ENCODE measurements at places on chromosomes 16 and 17.

DNA sequence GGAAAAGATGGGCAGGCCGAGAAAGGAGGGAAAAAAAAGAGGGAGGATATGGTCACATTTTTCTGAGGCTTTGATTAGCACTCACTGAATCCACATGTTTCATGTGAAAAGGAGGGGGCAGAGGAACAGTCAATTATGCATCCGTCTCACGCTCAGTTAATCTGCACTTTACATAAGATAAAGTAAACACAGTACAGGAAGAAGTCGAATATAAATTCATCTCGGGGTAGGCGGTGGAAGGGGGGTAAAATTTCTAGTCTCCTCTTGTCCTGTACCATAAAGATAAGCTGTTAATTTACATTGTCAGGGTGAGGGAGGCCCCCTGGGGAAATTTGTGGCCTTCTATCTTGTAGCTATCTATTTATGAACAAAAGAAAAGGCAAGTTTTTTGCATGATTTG, 73.1 kb upstream of the CES5A start:
- no peaks in the 10 kb centered on the region for H3K4me1 ChIP-seq
- H3K27me3 ChIP-seq, result no peaks in the 10 kb centered on the region
- no peak for DNase-seq

- no peak overlapping the region for H3K27ac ChIP-seq
- no peaks in the 10 kb centered on the region for H3K4me1 ChIP-seq
- no peaks in the 10 kb centered on the region for H3K36me3 ChIP-seq
- DNase-seq, result no peak
- H3K27me3 ChIP-seq, result no peaks in the 10 kb centered on the region
These were observed 681.7 kb downstream of the MAF start for GRCh38 chr16:78918805-78919305.

- H3K27ac ChIP-seq, result no peak overlapping the region
- DNase-seq, result no peak
- H3K27me3 ChIP-seq, result peaks cover 17% of the 10 kb centered on the region
- H3K4me1 ChIP-seq, result no peaks in the 10 kb centered on the region
These were observed 399 bp downstream of the STX1B start for GRCh38 chr16:31009894-31010584.

DNA sequence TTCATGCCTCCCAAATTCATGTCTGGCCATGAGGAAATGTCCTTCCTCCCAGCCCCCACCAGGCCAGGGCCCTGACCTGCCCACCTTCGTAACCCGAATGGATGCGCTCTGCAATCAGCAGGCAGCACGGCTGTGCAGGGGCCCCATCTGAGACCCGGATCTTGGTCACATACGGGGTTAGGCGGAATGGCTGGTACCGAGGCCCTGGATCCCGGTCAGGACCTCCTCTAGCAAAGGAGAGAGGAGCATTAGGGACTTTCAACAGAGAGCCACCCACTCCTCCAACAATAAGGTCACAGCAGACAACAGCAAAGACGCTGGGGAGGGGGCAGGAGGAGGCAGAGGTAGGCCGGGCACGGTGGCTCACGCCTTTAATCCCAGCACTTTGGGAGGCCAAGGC, 3.6 kb downstream of the PER1 start:
- no peaks in the 10 kb centered on the region for H3K27me3 ChIP-seq
- DNase-seq, result no peak

DNA sequence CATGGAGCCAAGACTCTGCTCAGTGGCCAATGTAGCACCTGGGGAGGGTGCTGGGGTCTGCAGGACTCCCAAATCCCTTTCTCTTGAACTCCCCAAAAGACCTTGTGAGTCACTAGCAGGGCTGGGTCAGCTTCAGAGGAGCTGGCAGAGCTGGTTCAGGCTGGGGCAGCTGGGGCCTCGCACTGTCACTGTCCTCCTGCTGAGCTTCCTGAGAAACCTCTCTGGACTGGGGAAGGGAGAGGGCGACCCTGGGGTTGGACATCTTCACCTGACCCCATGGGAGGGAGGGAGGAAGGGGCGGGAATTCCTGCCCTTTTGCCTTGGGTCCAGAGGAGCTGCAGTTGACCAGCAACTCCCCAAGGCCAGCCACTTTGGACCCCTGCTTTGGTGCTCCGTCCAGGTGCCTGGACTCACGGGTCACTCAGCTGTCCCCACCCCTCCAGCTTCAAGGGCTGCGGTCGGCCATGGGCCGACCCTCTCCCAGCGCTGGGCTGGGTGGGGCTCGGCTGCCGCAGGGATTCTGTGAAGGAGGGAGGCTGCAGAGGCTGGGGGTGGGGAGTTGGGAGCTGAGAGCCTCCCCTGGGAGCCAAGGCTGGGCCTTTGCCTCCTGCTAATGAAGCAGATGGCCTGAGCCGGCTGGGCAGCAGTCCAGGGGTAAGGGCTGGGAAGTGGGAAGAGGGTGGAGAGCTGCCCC, 9.2 kb downstream of the FMNL1 start:
- peaks cover 8% of the 10 kb centered on the region for H3K4me1 ChIP-seq
- no peak for DNase-seq
- H3K4me3 ChIP-seq, result no peak overlapping the region
- H3K36me3 ChIP-seq, result no peaks in the 10 kb centered on the region

DNA sequence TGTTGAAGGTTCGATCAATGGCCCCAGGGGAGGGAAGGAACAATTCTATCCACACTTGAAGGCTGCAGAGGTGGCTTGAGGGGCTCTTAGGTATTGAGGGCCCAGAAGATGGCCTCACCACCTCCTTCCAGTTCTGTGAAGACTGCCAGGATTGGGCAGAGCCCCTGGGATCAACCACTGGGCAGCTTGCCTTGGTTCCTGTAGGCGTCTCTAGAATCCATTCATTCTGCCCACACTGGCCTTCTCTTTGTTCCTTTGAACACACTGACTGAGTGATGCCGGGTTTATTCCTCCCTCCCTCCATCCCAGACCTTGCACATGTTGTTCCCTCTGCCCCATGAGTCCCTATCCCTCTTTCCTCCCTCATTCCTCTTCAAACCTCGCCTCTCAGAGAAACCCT, 50.5 kb downstream of the SYT17 start:
- no peaks in the 10 kb centered on the region for H3K4me1 ChIP-seq
- H3K36me3 ChIP-seq, result no peaks in the 10 kb centered on the region
- H3K4me3 ChIP-seq, result no peak overlapping the region
- no peak for DNase-seq
- H3K27me3 ChIP-seq, result no peaks in the 10 kb centered on the region

DNA sequence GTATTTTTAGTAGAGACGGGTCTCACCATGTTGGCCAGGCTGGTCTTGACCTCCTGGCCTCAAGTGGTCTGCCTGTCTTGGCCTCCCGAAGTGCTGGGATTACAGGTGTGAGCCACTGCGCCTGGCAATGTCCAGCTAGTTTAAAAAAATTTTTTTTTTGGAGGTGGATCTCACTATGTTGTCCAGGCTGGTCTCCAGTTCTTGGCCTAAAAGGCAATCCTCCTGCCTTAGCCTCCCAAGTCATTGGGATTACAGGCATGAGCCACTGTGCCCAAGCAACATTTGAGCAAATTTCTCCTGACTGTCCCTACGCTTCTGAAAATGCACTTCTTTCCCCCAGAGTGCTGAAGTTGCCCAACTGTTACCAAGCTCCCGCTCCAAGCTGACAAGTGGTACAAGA, 8.0 kb downstream of the MAP3K14 start:
- no peaks in the 10 kb centered on the region for H3K27me3 ChIP-seq
- H3K4me3 ChIP-seq, result no peak overlapping the region
- no peak overlapping the region for H3K27ac ChIP-seq
- H3K36me3 ChIP-seq, result no peaks in the 10 kb centered on the region

DNA sequence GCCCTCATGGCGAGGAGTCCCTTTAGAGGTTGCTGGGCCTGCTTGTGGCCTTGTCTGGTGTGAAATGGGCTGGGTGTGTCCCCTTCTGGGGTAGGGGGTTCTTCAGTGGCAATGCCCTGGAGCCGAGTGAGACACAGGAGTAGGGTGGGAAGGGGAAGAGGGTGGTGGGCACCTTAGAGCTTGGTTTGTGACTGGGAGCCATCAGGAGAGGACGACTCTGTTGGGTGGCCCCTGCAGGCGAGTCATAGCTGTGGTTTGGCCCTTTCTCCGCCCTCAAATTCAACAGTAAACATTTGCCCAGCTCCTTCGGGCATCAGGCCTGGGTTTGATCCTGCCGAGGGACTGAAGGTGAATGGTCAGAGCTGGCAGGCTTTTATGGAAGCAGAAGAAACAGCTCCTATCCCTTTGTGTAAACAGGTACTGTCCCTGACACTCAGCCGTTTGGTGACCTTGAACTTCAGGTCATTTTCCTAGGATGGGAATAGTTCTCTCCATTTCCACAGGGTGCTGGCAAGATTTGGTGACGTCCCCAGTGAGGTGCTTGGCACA, 2.9 kb downstream of the E4F1 start:
- no peak for DNase-seq
- H3K27me3 ChIP-seq, result no peaks in the 10 kb centered on the region
- no peak overlapping the region for H3K27ac ChIP-seq
- peaks cover 7% of the 10 kb centered on the region for H3K4me1 ChIP-seq
- no peak overlapping the region for H3K4me3 ChIP-seq

DNA sequence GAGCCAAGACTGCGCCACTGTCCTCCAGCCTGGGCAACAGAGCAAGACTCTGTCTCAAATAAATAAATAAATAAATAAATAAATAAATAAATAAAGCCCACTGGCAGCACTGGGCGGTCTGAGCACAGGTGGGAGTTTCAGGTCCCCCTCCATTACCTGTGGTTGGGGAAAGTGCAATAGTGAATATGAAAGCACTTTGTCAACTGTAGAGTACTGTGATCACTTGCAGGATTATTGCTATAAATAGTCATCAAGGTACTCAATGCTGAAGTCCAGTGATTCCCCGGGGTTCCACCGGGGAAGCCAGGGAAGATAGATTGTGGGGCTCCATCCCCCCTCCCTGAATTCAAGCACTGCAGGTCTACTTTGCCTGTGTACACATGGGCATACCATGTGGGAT, 42.7 kb upstream of the CPNE2 start:
- H3K36me3 ChIP-seq, result no peaks in the 10 kb centered on the region
- H3K27ac ChIP-seq, result no peak overlapping the region
- no peak for DNase-seq
- H3K27me3 ChIP-seq, result no peaks in the 10 kb centered on the region
- H3K4me3 ChIP-seq, result no peak overlapping the region

DNA sequence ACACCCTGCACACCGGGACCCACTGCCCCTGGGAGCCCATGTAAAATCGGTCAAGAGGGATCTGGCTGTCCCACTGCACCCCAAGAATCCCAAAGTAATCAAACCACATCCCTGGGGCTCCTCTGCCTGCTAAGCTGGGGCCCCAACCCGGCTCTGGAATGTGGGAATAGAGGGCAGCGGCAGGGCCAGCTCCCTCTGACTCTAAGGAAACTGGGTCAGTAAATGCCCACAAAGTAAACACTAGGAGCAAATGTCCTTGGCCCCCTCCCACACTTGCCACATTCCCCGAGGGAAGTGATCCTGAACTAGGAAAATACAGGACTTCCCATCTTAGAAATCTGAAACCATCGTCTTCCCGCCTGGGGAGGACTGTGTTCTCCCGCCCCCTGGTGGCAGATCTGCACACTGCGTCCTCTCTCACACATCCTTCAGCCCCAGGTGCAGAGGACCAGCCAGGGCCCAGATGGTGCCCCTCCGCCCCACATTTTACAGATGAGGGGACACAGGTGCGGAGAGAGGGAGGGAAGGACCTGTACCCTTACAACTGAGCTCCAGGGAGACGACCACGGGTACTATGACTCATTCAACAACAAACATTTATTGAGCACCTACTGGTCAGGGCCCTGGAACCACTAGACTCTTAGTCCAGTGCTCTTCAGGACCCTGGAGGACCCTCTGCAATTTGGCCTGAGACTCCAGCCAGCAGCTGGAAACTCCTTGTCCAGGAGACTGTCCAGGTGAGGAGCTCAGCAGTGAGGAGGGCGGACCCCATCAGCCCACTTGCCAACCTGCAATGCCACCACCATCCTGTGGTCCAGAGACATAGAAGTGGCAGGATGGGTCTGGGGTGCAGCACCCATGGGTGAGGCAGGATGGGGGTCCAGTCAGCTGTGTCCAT, 10.1 kb downstream of the P3H4 start:
- peak; percentile 77 for DNase-seq
- H3K27me3 ChIP-seq, result no peaks in the 10 kb centered on the region
- H3K4me1 ChIP-seq, result peaks cover 8% of the 10 kb centered on the region
- no peak overlapping the region for H3K4me3 ChIP-seq

- H3K4me1 ChIP-seq, result no peaks in the 10 kb centered on the region
- H3K27me3 ChIP-seq, result no peaks in the 10 kb centered on the region
- H3K4me3 ChIP-seq, result no peak overlapping the region
- DNase-seq, result no peak
These were observed 46.7 kb downstream of the C16orf82 start for GRCh38 chr16:27113341-27113841.

DNA sequence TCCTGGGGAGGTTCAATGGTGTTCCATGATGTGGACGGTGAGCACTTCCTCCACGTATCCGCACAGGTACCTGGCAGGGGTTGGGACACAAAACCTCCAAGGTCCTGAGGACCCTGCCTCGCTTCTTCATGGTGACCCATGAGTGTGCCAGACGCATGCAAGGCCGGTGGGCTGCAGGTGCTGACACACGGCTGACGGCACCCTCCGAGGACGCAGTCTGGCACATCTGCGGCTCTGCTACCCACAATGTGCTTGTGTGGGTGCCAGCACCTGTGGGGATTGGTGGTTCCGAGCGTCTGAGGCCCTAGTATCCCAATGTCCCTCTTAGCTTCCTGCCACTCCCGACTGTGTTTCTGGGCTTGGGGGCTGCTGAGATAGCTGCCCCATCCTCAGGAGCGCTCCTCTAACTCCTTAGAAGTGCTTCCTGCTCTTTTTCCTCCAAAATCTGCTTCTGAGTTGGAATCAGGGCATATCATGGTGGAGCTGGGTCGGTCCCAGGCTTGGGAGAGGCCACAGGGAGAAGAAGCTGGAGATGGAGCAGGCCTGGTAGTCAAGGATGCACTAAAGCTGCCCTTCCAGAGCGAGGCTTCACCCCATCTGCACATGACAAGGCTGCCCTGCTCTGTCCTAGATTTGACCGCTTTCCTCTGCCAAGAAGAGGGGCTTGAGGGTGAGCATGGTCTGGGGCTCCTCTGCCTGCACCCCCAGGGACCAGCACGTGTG, 1.6 kb downstream of the CYGB start:
- peaks cover 17% of the 10 kb centered on the region for H3K27me3 ChIP-seq
- no peak overlapping the region for H3K27ac ChIP-seq
- no peaks in the 10 kb centered on the region for H3K4me1 ChIP-seq
- no peak for DNase-seq
- no peak overlapping the region for H3K4me3 ChIP-seq
- H3K36me3 ChIP-seq, result no peaks in the 10 kb centered on the region

DNA sequence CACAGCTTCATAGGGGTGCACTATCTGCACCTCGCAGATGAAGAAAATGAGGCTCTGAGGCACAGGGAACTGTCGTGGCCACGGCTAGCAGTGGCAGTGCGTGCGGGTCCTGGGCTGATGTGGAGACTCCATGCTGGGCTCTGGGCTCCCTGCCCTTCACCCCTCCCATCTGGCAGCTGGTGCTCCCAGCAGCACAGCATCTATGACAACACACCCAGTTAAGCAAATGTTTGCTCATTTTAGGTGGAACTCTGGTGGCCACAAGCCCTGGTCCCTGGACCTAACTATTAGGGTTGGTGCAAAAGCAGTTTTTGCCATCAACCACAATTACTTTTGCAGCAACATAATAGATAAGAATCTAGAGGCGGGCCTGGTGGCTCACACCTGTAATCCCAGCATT, 30.9 kb downstream of the IFT140 start:
- H3K27me3 ChIP-seq, result no peaks in the 10 kb centered on the region
- H3K36me3 ChIP-seq, result no peaks in the 10 kb centered on the region
- no peak for DNase-seq

- peaks cover 4% of the 10 kb centered on the region for H3K36me3 ChIP-seq
- H3K27ac ChIP-seq, result no peak overlapping the region
- H3K4me1 ChIP-seq, result peaks cover 24% of the 10 kb centered on the region
- H3K27me3 ChIP-seq, result no peaks in the 10 kb centered on the region
- DNase-seq, result no peak
- H3K4me3 ChIP-seq, result no peak overlapping the region
These were observed 33.0 kb downstream of the COG7 start for GRCh38 chr16:23420011-23420410.

GRCh38 chr17:4789951-4790704, 1.4 kb downstream of the GLTPD2 start:
- H3K4me3 ChIP-seq, result peak overlapping the region; percentile 10
- H3K36me3 ChIP-seq, result no peaks in the 10 kb centered on the region
- peaks cover 24% of the 10 kb centered on the region for H3K4me1 ChIP-seq
